ENCODE measurements at places on chromosomes 16 and 17.

DNA sequence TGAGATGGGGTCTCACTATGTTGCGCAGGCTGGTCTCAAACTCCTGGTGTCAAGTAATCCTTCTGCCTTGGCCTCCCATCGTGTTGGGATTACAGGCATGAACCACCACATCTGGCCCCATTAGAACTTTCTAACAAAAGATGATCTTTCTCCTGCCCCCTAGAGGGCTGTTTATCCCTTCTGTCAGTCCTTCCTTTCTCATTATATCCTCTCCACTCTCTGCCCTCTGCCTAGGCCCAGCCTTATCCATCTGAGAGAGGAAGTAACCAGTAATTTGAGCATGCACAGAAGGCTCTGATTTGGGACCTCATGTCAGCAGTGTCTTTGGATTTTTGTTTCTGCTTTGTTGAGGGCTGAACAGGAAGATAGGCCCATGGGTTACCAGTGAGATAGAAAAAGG lies 4.4 kb upstream of the DHX40 start:
- no peak for DNase-seq

DNA sequence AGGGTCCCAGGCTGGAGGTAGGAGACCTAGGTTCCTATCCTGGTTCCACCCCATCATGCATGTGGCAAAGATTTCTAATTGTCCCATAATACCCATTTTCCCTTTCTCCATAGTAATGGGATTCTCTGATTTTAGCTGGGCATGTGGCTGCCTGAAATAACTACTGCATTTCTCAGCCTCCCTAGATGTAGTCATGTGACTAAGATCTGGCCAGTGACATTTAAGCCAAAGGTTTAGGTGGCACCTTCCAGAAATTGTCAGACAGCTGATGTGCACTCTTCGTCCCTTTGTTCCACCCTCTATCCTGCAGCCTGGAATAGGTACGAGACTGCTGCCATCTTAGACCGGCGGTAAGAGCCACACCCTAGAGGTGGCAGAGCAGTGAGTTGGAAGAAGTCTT lies 8.2 kb downstream of the NXPH3 start:
- DNase-seq: no peak

DNA sequence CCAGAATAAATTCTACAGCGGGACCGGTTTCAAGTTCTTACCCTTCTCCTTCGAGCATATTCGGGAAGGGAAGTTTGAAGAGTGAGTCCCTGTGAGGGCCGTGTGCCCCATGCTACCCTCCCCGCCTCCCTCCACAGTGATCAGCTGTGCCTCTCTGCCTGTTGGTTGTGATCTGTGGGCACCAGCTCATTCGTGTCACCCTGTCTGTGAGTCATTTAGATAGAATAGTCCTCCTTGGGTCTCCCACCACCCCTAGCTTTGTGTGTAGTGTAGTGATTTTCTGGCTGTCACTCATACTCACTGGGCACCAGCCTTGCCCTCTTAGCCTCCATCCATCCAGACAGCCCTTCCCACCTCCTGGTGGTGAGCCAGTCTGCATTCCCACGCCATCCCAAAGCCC lies 15.0 kb upstream of the NAGLU start:
- no peak for DNase-seq

DNA sequence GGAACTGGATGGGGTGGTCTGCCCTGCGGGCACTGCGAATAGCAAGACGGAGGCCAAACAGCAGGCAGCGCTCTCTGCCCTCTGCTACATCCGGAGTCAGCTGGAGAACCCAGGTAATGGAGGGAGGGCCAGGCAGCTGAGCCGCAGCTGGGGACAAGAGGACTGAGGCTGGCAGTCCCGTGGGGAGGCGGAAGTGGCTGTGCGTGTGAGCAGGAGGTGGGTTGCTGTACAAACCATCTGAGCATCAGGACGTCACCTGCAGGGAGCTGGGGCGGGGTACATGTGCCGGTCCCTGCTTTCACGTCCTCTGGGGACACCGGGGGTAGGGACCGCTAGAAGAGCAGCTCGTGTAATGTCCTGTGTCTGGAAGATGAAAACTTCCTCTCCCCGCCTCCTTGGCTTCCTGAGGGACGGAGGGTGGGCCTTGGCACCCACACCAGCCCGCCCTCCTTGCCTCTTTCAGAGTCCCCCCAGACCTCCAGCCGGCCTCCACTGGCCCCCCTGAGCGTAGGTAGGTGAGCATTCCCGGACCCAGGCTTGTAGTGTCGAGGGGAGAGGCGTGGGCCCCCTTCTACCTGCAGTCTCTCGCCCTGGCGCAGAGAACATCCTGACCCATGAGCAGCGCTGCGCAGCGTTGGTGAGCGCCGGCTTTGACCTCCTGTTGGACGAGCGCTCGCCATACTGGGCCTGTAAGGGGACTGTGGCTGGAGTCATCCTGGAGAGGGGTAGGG lies 3.7 kb downstream of the ADAD2 start:
- DNase-seq: no peak

DNA sequence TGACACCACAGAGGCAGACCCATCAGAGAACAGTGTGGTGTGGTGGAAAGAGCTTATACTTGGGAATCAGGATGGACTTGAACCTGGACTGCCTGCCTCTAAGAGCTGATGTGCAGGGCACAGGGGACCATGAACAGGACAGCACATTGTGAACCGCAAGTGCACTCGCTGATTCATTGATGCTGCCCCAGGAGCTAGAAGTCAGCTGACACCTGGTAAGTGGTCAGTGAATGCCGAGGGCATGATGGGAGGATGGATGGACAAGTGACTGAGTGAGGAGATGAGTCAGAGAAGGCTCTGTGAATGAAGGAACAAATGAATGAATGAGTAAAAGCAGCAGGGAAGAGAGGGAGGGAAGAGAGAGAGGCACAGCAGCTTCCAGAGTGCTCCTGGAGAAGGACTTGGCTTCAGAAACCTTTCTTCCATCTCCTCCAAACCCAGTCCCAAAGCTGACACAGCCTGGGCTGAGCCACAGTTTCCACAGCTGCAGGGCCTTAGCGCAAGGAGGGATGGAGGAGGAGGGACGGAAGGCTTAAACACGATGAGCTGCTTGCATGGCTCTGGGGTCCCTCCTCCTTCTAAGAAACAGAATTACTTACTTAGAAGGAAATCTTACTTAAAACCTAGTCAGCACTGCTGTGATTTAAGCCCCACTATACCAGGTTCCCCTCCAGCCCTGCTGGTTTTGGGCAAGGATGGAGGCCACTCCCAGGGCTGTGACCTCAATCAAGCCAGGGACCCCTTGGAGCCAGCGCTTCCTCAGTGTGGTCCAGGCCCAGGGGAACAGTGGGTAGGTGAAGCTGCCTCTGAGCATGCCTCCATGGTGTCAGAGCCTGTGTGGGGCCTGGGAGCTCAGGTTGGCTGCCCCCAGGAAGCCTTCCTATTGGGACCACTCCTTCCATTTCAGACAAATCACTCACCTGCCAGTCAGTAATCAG lies 184.6 kb downstream of the TMEM132E start:
- no peak for DNase-seq

DNA sequence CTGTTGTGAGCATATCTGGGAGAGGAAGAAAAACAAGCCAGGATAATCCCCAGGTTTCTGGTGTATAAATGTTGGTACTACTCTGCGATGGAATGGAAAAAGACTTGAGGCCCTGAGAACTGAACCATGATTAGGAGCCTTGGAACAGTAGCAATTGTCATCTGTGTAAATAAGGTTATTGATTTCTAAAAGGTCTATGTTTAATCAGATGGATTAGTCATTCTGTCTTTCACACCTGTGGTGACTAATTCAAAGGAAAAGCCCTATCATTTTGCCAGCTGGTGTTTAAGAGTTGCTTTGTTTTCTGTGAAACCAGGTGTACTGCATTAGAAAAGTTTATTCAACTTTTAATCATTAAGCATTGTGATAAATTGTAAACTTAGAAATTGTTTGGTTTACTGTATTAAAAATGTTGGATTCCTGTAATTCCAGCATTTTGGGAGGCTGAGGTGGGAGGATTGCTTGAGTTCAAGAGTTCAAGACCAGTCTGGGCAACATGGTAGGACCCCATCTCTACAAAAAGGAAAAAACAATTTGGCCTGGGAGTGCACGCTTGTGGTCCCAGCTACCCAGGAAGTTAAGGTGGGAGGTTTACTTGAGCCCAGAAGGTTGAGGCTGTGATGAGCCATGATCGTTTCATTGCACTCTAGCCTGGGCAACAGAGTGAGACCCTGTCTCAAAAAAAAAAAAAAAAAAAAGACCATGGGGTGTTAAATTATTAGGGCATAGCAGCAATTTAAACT lies 29.0 kb upstream of the KPNB1 start:
- no peak for DNase-seq

DNA sequence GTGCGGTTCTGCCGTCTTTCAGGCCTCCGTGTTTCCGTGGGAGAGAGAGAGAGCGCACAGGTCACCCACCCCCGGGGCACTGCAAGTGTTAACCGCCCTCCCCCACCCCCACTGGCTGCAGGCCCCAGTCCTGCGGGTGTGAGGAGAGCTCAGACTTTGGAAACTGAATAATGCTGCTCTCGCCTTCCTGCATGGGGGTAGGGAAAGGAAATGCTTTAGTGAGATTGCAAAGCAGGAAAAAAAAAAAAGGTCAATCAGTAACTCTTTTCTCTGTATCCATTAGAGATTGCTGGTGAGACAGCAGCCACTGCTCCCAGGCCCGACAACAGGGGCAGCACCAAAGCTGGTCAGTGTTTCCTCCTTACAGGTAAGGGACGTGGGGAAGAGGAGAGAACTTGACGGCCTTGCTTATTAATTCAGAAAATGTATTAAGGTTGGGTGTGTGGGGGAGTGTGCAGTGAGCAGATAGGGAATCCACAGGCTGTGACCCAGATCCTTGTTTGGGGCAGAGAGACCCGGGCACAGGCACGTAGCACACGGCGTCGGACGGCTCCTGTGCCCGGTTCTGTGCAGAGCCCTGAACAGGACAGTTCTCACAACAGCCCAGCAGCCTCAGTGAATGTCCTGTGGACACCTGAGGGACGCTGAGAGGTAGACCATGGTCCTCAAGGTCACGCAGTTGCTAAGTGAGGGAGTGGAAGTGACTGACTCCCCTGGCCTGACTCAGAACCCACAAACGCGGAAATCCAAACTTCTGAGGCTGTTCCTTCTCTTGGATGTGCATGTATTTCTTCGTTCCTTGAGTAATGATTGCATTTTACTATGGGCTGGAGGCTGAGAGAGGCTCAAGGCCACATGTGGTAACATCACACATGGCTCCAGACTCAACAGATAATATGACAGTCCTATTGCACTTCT lies 156.5 kb downstream of the FOXL1 start:
- DNase-seq: no peak

DNA sequence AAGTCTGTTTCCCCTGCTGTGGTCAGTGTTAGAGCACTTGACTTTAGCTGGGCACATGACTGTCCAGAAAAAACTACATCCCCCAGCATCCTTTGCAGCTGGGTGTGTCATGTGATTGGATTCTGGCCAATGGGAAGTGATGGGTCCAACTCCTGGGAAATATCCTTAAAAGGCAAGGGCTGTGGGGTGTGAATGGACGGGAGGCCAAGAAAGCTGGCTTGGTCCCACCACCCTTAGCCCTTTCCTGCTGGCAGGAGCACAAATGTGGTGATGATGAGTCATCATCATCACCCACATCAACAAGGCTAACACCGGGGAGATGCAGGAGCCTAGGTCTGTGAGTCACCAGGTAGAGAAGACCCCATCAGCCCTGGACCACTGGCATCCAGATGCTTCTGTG lies 341.7 kb downstream of the C16orf95 start:
- no peak for DNase-seq

DNA sequence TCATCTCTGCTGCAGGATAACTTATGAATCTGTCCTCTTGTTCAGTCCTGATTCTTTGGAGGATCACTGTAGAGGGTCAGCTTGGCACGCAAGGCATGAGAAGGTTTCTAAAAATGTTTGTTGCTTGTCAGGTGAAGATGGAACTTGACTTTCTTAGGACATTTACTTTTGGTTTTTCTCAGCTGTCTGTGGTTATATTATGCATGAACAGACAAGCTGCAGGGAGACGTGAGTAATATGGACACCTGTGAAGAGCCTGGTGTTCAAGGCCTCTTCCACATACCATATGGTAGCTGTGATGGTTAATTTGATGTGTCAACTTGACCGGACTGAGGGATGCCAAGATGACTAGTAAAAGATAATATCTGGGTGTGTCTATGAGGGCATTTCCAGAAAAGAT lies 270.2 kb upstream of the CPHXL start:
- DNase-seq: no peak

DNA sequence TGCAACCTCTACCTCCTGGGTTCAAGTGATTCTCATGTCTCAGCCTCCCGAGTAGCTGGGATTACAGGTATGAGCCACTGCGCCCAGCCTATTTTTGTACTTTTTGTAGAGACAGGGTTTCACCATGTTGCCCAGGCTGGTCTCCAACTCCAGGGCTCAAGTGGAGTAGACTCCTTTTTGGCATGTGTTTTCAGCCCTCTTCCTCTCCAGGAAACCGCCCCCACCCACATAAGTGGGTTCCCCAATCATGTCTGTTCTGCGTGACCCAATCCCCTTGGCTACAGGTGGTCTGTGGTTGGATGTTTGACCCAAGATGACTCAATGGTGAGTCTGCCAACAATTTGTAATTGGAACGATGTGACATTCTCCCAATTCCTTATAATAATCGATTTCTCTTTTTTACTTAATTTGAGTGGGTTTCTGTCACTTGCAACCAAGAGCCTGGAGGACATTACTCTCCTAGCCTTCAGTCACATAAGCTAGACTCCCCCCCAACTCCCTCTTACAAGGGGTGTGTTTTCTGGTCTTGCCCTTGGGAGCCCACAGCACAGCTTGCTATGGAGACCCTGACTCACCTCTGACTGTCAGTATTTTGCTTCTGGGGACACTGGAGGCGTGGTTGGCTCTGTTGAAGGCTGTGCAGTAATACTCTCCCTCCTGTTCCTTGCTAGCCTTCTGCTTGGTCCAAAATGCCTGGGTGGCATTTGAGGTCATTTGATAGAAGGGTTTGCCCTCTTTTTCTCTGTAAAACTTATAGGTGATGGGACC lies 34.9 kb downstream of the PECAM1 start:
- no peak for DNase-seq

DNA sequence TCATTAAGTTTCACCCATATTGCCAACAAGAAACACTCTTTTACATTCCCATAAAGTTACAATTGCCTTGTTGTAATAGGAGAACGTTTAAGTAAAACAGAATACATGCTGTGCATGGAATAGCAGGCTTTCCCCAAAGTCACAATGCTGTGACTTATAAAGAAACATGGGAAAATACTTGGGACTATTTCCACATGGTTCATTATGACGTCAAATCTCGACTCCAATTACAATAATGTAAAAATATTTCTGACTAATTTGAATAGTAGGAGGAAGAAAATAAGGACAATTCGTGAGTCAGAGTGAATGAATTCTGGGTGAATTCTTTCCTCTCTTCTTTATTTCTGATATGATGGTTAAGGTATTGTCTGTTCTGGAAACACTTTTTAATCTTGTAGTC lies 52.8 kb downstream of the CDH11 start:
- no peak for DNase-seq

Measured in effector CD8-positive, alpha-beta T cell (primary cell).